ENCODE measurements at places on chromosomes 12 and 14. TPM values are rescaled to one million over a fixed set of nuclear protein-coding genes. Genes with fewer than 3 reads are reported as not detected.
A peak's percentile ranks its signal among the peaks of the same experiment; 100 is the strongest.

ZNF839 gene
- total RNA-seq: 25.9 TPM

NID2 gene
- total RNA-seq: not detected

SDS gene
- not detected for total RNA-seq

LRP1-AS gene
- not detected for total RNA-seq

HOXC12 gene
- total RNA-seq: not detected

- DNase-seq: peak; percentile 13
Measured at GRCh38 chr12:18861287-18861858, 123.5 kb downstream of the CAPZA3 start.

- DNase-seq: no peak
Measured at GRCh38 chr14:69581316-69581935, 6.8 kb upstream of the CCDC177 start.

GRCh38 chr12:113422886-113423669 is 898 bp downstream of the SDSL start:
- DNase-seq: no peak

GRCh38 chr14:61535458-61535857 is 159.9 kb upstream of the HIF1A start:
- DNase-seq: no peak

GRCh38 chr12:55822228-55822627 is 4.4 kb downstream of the ORMDL2 start:
- DNase-seq: no peak

- no peak for DNase-seq
Measured at GRCh38 chr12:121949648-121950397, 31.4 kb downstream of the CFAP251 start.

DNA sequence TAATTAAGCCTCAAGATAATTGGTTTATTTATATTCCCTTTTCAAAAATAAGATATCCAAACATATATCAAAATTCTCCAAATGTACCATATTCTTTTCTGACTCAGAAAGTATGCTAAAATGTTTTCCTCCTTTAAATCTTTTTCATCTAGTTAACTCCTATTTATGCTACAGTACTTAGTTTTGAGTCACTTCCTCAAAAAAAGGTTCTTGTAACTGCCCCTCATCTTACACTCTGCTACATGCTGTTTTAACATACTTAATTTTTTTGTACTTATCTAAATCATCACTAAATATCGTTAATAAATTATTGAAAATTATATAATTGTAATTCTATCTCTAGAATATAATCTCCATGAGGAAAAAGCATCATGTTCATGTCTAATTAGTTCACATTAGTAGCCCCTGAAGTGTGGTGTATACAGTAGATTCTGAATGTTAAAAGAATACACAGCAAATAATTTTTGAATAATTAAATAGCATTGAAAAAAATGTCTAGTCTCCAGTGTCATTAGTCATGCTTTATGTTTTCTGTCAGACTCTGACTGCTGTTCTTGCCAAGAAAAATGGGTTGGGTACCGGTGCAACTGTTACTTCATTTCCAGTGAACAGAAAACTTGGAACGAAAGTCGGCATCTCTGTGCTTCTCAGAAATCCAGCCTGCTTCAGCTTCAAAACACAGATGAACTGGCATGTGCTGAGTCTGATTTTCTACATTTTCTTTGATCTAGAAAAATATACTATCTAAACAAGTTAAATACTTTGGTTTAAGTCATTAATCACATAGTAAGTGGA is 3.5 kb downstream of the KLRD1 start:
- no peak for DNase-seq

DNA sequence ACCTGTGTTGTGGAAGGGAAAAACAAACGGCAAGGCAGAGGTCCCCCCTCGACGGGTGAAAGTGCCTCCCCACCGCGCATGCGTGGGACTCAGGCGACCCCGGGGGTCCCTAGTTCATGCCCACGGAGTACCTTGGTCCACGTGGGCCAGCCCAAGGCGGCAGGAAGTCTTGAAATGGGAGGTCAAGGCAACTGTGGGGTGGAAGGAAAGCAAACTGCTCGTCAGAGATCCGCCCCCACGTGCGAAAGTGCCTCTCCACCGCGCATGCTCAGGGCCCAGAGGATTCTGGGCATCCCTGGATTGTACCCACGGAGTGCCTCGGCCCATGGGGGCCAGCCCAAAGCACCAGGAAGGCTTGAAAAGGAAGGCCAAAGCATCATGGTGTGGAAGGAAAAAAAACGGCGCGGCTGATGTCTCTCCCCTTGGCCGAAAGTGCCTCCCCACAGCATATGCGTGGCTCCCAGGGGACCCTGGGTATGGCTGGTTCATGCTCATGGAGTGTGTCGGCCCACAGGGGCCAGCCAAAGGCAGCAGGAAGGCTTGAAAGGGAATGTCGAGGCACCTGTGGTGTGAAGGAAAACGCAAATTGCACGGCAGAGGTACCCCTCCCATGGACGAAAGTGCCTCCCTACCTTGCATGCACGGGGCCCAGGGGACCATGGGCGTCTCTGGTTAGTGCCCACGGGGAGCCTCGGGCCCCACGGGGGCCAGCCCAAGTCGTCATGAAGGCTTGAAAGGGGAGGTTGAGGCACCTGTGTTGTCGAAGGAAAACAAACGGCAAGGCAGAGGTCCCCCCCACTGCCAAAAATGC is 369.7 kb downstream of the ALG10 start:
- peak; percentile 1 for DNase-seq

DNA sequence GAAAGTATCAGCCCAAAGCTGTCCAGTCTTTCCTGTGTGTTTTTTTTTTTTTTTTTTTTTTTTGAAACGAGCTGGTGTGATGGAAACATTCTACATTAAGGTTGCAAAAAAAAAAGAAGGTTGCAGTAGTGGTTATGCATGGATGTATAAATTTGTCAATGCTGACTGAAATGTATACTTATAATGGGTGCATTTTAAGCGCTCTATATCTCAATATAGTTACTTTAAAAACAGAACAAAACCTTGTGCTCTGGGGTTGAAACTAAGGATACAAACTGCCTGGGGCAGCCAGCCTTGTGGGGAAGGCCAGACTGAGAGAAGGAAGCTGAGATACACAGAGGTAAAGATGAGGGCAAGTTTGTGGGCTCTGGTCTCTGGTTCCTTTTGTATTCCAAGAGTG is 87.3 kb upstream of the RMST start:
- DNase-seq: no peak

DNA sequence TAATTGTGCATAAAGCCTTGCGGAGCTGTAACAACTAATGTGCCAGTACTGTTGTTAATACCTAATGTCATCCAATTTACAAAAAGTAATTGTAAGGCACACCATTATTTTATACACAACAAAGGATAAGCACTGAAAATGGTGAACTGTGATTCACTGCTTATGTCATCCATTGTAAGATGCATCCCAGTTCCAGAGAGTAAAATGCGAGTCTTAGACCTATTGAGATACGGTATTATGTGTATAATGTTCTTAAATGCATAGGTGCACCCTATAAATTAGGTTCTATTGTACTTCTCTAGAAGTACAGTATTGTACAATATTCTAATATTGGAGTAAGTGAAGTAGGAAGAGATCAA is 406 bp downstream of the PARP2 start:
- no peak for DNase-seq

- DNase-seq: no peak
Measured at GRCh38 chr14:71235875-71236274, 328.6 kb downstream of the PCNX1 start.

DNA sequence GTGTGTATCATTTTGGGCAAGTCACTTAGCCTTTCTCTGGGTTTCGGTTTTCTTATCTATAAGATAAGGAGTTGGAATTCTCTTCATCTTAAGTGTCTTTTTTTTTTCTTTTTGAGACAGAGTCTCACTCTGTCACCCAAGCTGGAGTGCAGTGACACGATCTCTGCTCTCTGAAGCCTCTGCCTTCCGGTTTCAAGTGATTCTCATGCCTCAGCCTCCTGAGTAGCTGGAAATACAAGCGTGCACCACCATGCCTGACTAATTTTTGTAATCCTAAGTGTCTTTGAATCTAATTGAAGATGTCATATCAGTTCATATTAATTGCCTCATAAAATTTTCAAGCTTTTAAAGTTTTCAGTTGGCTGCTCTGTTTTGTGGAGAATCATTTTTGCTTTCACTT is 4.0 kb downstream of the SRGAP1 start:
- no peak for DNase-seq

GRCh38 chr14:68306265-68306933 is 486.5 kb downstream of the ZFP36L1 start:
- DNase-seq: no peak

GRCh38 chr14:45249856-45250575 is 3.0 kb downstream of the MIS18BP1 start:
- no peak for DNase-seq

DNA sequence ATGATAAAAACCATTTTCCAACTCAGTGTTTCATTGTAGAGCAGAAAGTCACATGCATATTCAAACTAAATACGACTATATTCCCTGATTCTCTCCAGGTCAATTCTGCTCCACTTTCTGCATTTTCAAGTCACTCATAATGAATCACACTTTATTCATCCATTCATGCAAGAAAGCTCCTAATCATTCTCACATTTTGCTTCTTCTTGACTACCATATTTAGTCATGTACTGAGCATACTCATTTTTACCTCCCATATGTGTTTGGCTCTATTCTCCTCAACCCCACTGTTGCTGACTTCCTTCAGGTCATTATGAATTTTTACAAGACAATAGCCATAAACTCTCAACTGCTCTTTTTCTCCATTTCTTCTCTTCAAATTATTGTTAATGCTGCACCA is 43.4 kb upstream of the PIK3C2G start:
- DNase-seq: no peak

DNA sequence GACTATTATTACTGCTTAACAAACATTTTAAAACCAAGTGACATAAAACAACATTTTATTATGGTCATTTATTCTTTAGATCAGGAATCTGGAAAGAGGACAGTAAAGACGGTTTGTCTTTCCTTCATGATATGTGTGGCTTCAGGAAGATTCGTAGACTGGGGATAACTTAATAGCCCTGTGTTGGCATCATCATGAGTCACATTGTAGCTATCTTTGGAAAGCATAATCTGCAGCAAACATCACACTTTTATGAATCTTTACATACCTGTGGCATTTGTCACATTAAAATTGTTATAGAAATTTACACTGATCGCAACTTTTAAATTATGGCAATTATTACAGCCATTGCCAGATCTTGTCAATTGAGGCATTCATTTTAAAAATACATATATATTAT is 397.1 kb downstream of the NOVA1 start:
- no peak for DNase-seq

DNA sequence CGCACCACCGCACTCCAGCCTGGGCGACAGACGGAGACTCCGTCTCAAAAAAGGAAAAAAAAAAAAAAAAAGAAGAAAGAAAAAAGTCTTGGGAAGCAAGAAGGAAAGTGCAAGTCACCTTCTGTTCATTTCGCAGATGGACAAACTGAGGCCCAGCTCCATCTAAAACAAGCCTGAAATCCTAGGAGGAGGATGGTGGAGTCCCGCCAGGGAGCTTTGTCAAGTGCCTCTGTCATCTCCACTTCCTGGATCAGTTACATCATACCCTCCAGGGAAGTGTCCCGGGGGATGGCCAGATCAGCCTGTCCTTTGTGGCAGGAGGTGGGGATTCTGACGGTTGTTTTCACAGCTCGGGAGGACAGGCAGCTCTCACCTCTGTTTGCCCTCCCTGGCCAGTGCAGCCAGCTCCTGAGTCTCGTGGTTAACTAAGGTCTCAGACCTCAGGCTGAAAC is 8.7 kb upstream of the SDSL start:
- DNase-seq: no peak

GRCh38 chr14:105076296-105076804 is 11.1 kb upstream of the GPR132 start:
- no peak for DNase-seq

DNA sequence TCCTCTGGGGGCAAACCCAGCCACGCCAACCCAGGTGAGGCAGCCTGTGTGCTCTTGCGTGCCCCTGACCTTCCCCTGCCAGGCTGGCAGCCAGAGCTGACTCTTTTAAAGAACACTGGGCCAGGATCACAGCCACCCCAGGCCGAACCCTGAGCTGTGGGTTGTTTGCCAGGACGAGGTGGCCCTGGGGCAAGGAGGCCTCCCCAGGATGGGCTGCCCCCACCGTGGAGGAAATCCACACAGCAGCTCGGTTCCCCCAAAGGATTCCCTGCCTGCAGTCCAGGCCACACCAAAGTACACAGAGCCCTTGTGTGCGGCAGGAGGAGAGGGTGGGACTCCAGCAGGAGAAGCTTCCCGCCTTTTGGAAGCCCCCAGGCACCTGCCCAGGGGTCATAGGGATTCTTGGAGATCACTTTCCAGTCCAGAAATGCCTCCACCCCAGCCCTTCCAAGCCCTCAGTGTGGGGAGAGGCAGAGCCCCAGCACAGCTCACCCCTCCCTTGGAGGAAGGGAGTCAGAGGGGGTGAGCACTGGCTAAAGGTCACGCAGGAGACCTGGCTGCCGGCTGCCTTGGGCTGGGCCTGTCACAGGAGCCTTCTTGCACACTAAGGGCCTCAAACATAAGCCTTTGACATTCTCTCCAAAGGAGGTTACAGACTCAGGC is 115.6 kb downstream of the CALM1 start:
- no peak for DNase-seq

DNA sequence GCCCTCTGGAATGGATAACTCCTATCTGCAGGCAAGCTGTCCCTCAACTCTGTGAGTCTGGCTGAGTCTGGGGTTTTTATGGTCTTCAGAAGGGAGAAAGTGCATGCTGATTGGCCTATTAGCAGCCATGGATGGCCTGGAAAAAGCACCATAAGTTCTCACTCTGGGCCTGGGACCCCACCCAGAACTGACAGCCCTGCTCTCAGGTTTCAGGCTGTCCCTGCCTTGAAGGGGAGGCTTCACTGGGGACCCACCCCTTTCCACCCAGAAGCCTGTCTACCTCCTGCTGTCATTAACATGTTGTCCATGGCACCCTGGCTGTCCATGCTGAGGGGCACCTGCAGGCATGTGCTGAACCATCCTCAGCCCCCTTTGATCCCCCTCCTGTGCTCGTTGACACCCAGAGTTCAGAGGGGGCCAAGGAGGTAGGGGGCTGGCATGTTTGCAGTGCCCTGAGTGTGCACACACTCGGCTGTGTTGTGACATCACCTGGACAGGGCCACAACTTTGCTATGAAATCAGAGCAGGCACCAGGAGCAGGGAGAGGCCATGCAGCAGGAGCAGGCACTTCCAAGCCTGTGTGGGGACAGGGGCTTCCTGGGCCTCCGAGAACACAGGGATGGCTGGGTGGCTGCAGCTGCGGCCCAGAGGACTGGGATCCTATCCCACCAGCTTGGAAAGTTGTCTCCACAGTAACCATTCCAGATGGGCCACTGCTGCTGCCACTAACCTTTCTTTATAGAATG is 84.7 kb downstream of the ACSS3 start:
- DNase-seq: no peak

DNA sequence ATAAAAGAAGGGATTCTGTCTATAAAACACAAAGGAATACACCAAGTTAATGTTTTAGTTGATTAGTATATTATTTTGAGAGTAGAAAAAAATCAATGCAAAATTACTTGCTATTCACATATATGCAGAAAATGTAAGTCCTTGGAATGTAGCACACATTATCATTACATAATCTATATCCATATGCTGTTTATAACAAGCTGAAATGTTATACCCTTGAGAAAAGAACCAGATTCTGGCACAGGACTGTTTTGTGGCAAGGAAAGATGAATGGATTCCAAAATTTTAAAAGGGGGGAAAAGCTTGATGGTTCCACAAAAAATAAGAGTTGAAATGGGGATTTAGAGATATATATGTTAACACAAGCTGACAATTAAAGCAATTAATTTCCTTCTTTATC is 153.6 kb downstream of the MSRB3 start:
- DNase-seq: no peak
